NCI-H2171 (cell line): ENCODE measurements at places on chromosomes 3 and 15.

DNA sequence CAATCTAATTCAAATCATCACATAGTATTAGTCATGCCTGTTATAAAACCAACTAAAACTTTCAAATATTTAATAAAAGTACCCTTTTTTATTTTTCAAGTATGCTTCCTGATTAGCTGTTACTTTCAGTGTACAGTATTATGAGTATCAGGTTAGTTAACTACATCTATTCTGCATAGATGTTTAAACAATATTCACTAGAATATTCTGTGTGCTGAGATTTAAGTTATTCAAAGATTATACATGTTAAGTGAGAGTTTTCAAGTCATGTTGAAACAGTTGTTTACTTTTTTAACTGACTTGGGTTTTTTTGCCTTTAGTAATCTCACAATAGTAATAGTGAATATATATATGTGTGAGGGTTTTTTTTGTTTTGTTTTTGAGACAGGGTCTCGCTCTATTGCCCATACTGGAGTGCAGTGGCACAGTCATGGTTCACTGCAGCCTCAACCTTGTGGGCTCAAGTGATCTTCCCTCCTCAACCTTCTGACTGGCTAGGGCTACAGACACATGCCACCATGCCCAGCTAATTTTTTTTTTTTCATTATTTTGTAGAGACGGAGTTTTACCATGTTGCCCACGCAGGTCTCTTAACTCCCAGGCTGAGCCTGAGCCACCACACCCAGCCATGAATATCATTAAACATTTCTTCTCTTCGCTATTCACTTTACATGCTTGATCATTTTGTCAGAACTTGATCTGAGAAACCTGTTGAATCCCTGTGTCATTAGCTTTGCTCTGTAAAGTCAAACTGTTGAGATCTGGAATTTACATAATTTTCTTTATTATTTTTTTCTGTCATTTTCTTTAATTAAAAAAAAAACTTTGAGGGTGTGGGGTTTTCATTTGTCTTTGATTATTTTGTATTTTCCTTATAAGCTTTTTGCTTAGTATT, 286.2 kb upstream of the UBE2E1 start:
- no peak for DNase-seq

DNA sequence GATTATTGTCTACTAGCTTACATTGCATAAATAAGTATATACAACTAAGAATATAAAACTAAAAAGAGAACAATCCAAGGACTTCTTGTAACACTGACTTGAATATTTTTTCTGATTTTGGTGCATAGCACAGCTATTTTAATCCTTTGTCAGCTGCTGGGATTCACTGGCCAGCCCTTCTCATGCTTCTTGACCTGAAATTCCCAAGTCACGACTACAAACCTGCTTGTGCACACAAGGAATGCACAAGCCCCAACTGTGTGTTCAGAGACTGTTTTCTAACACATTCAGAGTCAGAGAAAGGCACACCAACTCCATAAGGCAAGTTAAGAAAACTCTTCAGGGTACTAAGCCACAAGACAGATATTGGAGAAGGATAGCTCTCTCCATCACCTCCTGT, 80.9 kb downstream of the TNIK start:
- no peak for DNase-seq

GRCh38 chr15:95327661-95328060, 1002.8 kb upstream of the NR2F2 start:
- DNase-seq = no peak

DNA sequence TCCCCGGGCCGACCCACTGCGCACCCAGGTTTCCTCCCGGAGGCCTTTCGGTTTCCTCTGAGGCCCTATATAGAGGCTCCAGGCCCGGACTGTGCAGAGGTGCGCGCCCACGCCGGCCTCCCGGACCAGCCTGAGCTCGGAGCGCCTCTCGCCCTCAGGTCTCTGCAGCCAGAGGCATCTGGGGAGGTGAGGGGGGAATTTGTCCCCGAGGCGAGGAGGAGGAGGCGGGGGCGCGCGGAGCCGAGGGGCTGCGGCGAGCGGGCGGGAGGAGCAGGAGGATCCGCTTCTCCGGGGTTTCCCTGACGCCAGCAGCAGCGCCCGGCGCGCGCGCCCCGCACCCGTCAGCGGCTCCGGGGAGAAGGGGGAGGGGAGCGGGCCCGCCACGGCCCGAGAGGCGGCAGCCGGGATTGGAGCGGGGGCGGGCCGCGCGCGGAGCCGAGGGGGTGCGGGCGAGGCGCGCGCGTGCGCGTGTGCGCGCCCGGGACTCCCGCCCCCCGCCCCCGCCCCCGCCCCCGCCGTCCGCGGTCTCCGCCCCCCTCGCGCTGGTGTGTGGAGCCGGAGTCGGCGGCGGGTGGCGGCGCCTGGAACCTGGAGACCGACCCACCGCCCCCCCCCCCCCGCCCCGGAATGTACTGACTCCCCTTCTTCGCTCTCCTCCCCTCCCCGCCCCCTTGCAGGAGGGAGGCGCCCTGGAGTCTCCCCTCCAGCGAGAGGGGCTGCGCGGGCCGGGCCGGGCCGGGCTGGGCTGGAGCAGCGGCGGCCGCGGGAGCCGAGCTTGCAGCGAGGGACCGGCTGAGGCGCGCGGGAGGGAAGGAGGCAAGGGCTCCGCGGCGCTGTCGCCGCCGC, at the start of gene NEO1:
NEO1 (plus strand) TSS at position 657 of the 846 bp plus-strand sequence. CDS start 213 bp downstream, outside the sequence.
- DNase-seq = peak; percentile 92

DNA sequence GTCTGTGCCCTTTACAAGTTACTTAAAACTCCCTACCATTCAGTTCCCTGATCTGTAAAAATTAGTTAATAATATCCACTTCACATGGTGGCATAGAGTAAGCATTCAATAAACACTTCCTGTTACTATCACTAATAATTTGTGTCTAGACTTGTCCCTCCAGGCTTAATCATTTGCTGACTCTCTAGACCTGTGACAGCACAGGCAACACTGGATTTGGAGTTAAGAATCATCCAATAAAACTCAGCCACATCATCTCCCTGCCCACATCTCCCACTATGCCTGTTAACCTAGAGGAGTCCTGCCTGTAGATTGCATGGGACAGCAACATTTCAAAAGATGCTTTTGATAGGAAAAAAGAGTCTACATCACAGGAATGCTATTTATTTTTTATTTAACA, 564.6 kb downstream of the MFSD1 start:
- no peak for DNase-seq

DNA sequence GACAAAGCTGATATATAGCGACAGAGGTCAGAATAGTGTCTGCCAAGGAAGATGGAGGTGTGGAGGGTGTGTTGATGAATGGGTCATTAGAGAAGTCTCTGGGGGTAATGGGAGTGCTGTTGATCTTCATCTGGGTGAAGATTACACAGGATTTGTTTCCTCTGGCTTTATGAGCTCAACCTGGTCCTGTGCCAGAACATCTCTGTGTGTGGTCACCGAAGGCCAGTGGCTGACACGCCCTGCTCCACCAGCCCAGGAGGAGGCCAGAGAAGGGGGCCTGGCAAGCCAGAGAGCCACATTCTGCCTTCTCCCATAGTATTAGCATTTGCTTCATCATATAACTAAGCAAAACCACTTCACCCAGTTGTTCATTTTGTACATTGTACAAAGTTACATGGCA, 121.1 kb downstream of the ZNF621 start:
- no peak for DNase-seq

DNA sequence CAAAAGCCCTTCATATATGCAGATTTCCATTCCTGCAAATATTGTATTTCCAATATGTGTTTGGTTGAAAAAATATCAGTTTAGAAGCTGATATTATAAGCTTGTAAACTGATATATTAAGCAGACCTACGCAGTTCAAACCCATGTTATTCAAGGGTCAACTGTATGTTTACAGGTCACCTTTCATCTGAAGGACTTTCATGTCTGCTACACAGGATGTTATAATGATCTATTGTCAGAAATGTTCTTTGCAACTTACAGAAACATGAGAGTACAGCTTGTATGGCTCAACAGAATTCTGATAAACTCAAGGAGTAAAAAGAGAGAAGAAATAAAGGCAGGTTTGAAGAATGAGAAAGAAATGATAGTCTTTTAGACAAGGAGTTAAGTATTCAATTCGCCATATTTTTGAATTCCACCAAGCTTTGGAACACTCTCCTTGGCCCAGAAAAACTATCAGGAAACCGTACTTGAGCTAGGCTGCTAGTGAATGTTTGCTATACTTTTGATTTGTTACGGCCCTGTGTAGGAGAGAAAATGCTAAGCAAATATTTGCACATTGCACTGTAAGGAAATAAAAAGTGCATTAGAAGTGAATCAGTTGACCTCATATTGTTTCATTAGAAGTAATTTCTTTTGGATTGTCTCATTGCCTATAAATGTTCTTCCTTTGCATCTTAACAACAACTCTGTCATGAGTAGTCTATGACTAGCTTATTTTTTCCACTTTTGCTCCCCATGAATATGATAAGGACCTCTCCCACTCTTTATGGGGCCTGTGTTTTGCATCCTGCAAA, 81.2 kb downstream of the NEK11 start:
- no peak for DNase-seq

DNA sequence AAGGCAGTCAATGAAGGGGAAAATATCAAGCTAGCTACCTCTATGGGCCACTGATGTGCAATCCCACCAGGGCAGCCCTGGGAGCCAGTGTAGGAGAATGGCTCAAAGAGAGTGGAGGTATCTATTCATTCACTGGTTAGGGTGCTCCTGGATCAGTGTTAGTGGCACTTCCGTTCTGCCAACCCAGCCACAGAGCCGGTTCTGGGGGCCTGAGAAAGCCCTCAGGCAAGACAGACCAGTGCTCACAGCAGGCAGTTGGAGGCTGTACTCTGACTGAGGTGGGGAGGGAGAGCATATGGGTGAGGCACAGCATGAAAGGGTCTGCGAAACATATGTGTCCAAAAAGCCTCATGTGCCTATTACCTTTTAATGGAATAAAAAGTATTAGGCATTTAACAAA, 109.3 kb downstream of the KCNMB2 start:
- no peak for DNase-seq

DNA sequence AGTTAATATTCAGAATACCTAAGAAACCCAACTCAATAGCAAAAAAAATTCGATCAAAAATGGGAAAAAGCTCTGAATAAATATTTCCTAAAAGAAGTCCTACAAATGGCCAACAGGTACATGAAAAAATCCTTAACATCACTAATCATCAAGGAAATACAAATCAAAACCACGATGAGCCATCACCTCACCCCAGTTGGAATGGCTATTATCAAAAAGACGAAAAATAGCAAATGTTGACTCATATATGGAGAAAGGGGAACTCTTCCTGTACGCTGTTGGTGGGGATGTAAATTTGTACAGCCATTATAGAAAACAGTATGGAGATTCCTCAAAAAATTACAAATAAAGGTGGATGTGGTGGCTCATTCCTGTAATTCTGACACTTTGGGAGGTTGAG, 29.6 kb upstream of the SGO1 start:
- no peak for DNase-seq

- DNase-seq = no peak
Measured at GRCh38 chr3:31580645-31581044, 47.9 kb downstream of the STT3B start.
